ENCODE measurements at places on chromosomes 1 and 21. TPM values are rescaled to one million over a fixed set of nuclear protein-coding genes. Genes with fewer than 3 reads are reported as not detected.

- H3K27ac ChIP-seq: peak overlapping the region; percentile 98
- H3K36me3 ChIP-seq: peaks cover 26% of the 10 kb centered on the region
- H3K27me3 ChIP-seq: no peaks in the 10 kb centered on the region
- H3K4me1 ChIP-seq: peaks cover 5% of the 10 kb centered on the region
- peak; percentile 39 for DNase-seq
These were observed 828 bp downstream of the PNRC2 start for GRCh38 chr1:23960291-23961020.

- no peak overlapping the region for H3K27ac ChIP-seq
- no peak overlapping the region for H3K4me3 ChIP-seq
- no peak for DNase-seq
These were observed 3.8 kb upstream of the ATP6V1G3 start for GRCh38 chr1:198544265-198544664.

Gene KPRP
- not detected for total RNA-seq

- no peak overlapping the region for H3K4me3 ChIP-seq
- H3K27ac ChIP-seq: no peak overlapping the region
These were observed 11.2 kb upstream of the IVNS1ABP start for GRCh38 chr1:185328255-185328654.

- no peak overlapping the region for H3K4me3 ChIP-seq
- H3K36me3 ChIP-seq: no peaks in the 10 kb centered on the region
- H3K27me3 ChIP-seq: no peaks in the 10 kb centered on the region
- H3K4me1 ChIP-seq: peaks cover 25% of the 10 kb centered on the region
- peak overlapping the region; percentile 74 for H3K27ac ChIP-seq
These were observed 29.7 kb downstream of the JUN start for GRCh38 chr1:58754073-58754613.

DNA sequence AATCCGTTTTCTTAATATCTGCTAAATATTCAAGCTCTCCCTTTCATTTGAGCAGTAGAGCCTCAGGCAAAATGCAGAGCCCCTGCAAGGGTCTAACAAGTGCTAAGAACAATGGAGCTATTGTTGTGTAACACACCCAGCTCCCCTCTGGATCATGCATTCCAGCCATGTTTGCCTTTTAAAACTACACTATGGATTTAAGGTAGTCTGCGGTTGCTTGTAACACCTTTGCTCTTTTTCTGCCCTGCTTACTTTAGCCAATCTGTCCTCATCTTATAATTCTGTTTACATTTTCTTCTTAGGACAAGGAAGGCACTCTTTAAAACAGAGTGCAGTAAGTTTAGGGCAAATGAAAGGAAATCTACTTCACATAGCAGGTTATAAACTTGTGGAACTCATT, 60.0 kb upstream of the C1orf105 start:
- H3K4me3 ChIP-seq: no peak overlapping the region
- peak; percentile 60 for DNase-seq
- peaks cover 57% of the 10 kb centered on the region for H3K4me1 ChIP-seq
- no peaks in the 10 kb centered on the region for H3K27me3 ChIP-seq
- no peaks in the 10 kb centered on the region for H3K36me3 ChIP-seq
- H3K27ac ChIP-seq: peak overlapping the region; percentile 96

DNA sequence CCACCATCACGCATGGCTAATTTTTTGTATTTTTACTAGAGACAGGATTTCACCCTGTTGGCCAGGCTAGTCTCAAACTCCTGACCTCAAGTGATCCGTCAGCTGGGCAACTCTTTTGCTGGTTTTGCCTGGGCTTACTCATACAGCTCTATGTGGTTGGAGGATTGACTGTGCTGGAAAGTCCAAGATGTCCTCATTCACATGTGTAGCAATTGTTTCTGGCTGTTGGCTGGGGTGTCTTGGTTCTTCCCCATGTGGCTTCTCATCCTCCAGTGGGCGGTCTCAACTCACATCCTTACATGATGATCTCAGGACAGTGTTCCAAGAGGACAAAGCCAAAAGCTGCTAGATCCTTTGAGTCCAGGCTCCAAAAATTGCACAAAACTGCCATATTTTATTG, 53.3 kb downstream of the TEX35 start:
- no peaks in the 10 kb centered on the region for H3K4me1 ChIP-seq
- no peak overlapping the region for H3K27ac ChIP-seq
- H3K36me3 ChIP-seq: no peaks in the 10 kb centered on the region

Gene SLC6A9
- 45.2 TPM for total RNA-seq

- no peak for DNase-seq
- H3K36me3 ChIP-seq: no peaks in the 10 kb centered on the region
- H3K27ac ChIP-seq: no peak overlapping the region
These were observed 1574.2 kb downstream of the PLA2G4A start for GRCh38 chr1:188402986-188403385.

Gene ST6GALNAC3
- total RNA-seq: 1.8 TPM

Gene FLG
- total RNA-seq: 2.8 TPM

Gene RWDD3
- 22.2 TPM for total RNA-seq

Gene YOD1
- total RNA-seq: 13.4 TPM

Gene PRAMEF13
- total RNA-seq: not detected

GRCh38 chr1:15948595-15949452, 27.1 kb downstream of the ZBTB17 start:
- peak; percentile 98 for DNase-seq
- H3K27ac ChIP-seq: peak overlapping the region; percentile 100
- H3K27me3 ChIP-seq: no peaks in the 10 kb centered on the region
- peaks cover 8% of the 10 kb centered on the region for H3K36me3 ChIP-seq
- H3K4me1 ChIP-seq: peaks cover 61% of the 10 kb centered on the region

Gene FAM177B
- not detected for total RNA-seq

- no peaks in the 10 kb centered on the region for H3K27me3 ChIP-seq
- H3K27ac ChIP-seq: no peak overlapping the region
- no peak overlapping the region for H3K4me3 ChIP-seq
- no peaks in the 10 kb centered on the region for H3K36me3 ChIP-seq
These were observed 270.9 kb downstream of the CHRM3 start for GRCh38 chr1:239657291-239657690.

Gene ZNF593OS
- not detected for total RNA-seq

DNA sequence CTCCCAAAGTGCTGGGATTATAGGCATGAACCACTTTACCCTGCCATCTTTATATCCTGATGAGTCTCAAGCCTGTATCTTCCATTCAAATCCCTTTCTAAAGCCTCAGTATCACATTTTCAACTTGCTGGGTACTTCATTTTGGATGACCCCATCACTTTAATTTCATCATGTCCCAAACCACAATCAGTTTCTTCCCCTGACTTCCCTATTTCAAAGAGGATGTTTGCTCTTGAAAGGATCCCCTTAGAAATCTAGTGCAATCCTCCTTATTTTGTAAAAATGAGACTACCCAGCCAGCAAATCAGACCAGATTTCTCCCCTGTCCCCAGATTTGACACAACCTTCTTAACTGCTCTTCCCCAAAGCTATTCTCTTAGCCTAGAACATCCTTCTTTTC, 7.0 kb upstream of the TRIT1 start:
- H3K27ac ChIP-seq: no peak overlapping the region
- no peaks in the 10 kb centered on the region for H3K36me3 ChIP-seq
- H3K4me1 ChIP-seq: peaks cover 6% of the 10 kb centered on the region
- peaks cover 2% of the 10 kb centered on the region for H3K27me3 ChIP-seq

Gene CCDC28B
- 19.2 TPM for total RNA-seq

DNA sequence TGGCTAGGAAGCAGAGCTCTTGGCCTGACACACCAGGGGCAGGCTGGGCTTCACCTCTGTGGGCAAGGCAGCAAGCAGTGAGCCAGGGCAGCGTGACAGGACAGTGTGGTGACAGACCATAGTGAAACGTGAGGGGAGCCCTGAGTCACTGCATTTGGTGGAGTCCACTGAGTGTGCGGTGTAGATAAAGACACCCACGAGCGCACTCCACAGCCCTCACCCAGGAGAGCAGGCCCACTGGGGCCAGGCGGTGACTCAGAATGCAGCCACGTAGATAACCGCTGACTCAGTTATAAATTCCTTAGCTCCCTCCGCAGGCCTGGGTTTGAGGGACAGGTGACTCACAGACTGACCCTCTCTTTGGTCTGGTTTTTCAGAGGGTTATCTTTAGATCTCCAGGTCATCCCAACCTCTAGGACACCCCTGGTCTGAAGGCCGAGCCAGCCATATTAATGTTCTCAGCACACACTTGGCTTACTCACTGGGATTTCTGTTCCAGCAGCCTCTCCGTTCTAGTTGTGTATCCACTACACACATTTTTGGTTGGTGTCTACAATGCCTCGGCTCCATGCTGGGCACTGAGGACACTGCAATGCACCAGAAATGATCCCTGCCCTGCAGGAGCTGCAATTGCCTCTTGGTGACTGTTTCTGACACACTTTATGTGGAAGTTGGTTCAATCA, 90.2 kb upstream of the TSPAN2 start:
- H3K27me3 ChIP-seq: no peaks in the 10 kb centered on the region
- peak; percentile 99 for DNase-seq
- H3K4me1 ChIP-seq: peaks cover 21% of the 10 kb centered on the region

- H3K27me3 ChIP-seq: no peaks in the 10 kb centered on the region
- no peak overlapping the region for H3K27ac ChIP-seq
- peaks cover 90% of the 10 kb centered on the region for H3K36me3 ChIP-seq
- H3K4me1 ChIP-seq: no peaks in the 10 kb centered on the region
These were observed 12.3 kb downstream of the ZRANB2 start for GRCh38 chr1:71068325-71069240.

DNA sequence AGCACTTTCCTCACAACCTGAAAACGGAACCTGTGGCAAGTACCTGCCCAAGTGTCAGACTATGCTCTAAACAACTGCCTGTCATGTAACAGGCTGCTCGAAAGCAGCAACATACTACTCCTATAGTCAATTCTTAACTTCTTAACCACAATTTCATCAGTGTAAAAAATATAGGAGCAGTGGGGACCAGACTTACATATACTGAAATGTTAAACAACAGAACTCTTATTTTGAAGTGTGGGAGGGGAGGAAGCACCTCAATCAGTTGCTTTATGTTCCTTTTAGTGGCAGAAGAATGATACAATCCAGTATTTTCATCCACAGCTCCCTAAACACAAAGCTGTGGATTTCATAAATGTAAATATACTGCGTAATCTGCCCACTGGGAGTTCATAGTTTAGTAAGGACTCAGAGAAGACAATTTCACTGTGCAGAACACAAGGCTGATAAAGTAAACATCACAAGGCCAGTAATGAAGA, 44.2 kb downstream of the WLS start:
- H3K4me3 ChIP-seq: no peak overlapping the region
- peaks cover 4% of the 10 kb centered on the region for H3K4me1 ChIP-seq
- no peaks in the 10 kb centered on the region for H3K27me3 ChIP-seq
- peaks cover 31% of the 10 kb centered on the region for H3K36me3 ChIP-seq
- peak overlapping the region; percentile 75 for H3K27ac ChIP-seq

GRCh38 chr21:26588446-26588845, 15.4 kb upstream of the CYYR1 start:
- no peaks in the 10 kb centered on the region for H3K36me3 ChIP-seq
- H3K4me1 ChIP-seq: no peaks in the 10 kb centered on the region

Gene BATF3
- 2.5 TPM for total RNA-seq

DNA sequence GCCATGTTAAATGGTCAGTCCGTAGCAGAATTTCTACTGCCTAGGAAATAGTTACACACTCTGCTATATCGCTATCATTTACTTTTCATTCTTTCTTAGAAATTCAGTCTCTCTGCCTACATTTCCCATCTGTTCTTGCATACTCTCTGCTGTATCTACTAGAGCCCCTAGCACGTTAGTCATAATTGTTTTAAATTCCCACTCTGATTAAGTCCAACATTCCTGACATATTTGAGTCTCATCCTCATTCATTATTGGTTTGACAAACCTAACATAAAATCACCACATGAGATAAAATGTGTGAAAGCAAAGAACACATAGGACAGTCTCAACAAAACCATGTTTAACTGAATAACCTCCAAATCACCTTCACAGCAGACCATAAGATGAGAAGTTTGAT, 513.6 kb downstream of the PLPP3 start:
- no peaks in the 10 kb centered on the region for H3K27me3 ChIP-seq
- DNase-seq: no peak
- no peaks in the 10 kb centered on the region for H3K36me3 ChIP-seq
- no peaks in the 10 kb centered on the region for H3K4me1 ChIP-seq
- H3K27ac ChIP-seq: no peak overlapping the region
- H3K4me3 ChIP-seq: no peak overlapping the region

DNA sequence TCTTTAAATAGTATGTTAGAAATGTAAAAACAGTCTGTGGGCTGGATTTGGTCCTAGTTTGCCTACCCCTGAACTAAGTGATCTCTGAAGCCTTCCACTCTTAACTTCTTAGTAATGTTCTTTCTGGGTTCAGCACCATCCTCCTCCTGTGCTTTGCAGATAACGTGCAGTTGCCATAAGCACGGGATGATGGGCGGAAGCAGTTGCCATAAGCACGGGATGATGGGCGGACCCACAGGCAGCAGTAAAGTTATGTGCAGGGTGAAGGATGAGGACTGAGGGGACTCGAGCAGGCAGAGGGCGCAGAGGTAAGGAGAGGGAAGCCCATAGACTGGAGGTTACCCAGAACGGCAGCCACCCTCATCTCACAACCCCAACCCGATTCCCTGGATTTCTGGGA, 25.6 kb downstream of the GPA33 start:
- no peak overlapping the region for H3K27ac ChIP-seq
- no peak overlapping the region for H3K4me3 ChIP-seq

Gene ELK4
- total RNA-seq: 28.4 TPM

Gene RHEX
- total RNA-seq: not detected

GRCh38 chr1:6535214-6535613, 19.1 kb downstream of the NOL9 start:
- peaks cover 12% of the 10 kb centered on the region for H3K4me1 ChIP-seq
- no peak overlapping the region for H3K4me3 ChIP-seq
- no peak overlapping the region for H3K27ac ChIP-seq
- H3K36me3 ChIP-seq: peaks cover 39% of the 10 kb centered on the region
- H3K27me3 ChIP-seq: no peaks in the 10 kb centered on the region

Gene DNASE2B
- total RNA-seq: not detected

- H3K27ac ChIP-seq: no peak overlapping the region
- H3K27me3 ChIP-seq: no peaks in the 10 kb centered on the region
- no peak for DNase-seq
These were observed 61.2 kb upstream of the TNR start for GRCh38 chr1:175804561-175804960.

DNA sequence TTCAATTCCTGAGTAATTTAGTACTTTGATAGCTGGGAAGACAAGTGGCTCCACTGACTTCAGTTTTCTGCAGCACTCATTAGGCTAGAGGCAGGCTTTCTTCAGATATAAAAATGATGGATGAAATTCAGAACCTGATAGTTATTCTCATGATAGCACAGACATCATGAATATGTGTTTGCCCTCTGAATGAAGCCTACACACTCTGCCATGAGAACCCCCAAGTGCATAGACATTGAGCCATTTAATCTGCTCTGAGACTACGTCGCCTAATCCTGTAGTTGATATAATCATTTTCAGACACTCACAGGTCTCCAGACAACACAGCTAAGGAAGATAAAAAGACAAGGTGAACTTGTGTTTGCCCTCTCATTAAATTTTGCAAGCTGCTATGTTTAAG, 566.1 kb downstream of the AMY1C start:
- DNase-seq: no peak
- H3K4me1 ChIP-seq: no peaks in the 10 kb centered on the region
- H3K36me3 ChIP-seq: no peaks in the 10 kb centered on the region
- H3K27me3 ChIP-seq: no peaks in the 10 kb centered on the region

Gene YIPF1
- 27.1 TPM for total RNA-seq

- H3K27ac ChIP-seq: no peak overlapping the region
- H3K27me3 ChIP-seq: no peaks in the 10 kb centered on the region
- H3K4me1 ChIP-seq: peaks cover 25% of the 10 kb centered on the region
These were observed 43.1 kb downstream of the SKI start for GRCh38 chr1:2271211-2271721.

- no peaks in the 10 kb centered on the region for H3K27me3 ChIP-seq
- no peak overlapping the region for H3K4me3 ChIP-seq
- peak; percentile 72 for DNase-seq
- H3K36me3 ChIP-seq: no peaks in the 10 kb centered on the region
These were observed 487.3 kb upstream of the PTBP2 start for GRCh38 chr1:96234299-96234698.

- H3K4me1 ChIP-seq: no peaks in the 10 kb centered on the region
- DNase-seq: no peak
- no peaks in the 10 kb centered on the region for H3K36me3 ChIP-seq
- no peak overlapping the region for H3K27ac ChIP-seq
- H3K4me3 ChIP-seq: no peak overlapping the region
These were observed 7.9 kb downstream of the SLC2A7 start for GRCh38 chr1:9018333-9018732.

Measured in astrocyte (in vitro differentiated cells and primary cell).